Smooth muscle cell of the umbilical artery (primary cell): ENCODE measurements at places on chromosomes 7 and 10. TPM values are rescaled to one million over a fixed set of nuclear protein-coding genes. Genes with fewer than 3 reads are reported as not detected.

The FFAR4 gene
- not detected in 2 replicates for total RNA-seq

The CD36 gene
- 1.2 TPM in 2 replicates for total RNA-seq

The NPS gene
- total RNA-seq = not detected in 2 replicates

The PRKG1 gene
- 40.7 and 57.0 TPM in 2 replicates for total RNA-seq

The TMEM229A gene
- not detected in 2 replicates for total RNA-seq

The TAS2R41 gene
- total RNA-seq = 0.14 TPM in 1 of 2 replicates, not detected in the other

The SHTN1 gene
- 1.5 and 2.9 TPM in 2 replicates for total RNA-seq

The PTPRZ1 gene
- total RNA-seq = 0.65 TPM in 1 of 2 replicates, not detected in the other

The SLC13A1 gene
- not detected in 2 replicates for total RNA-seq

The AGMO gene
- total RNA-seq = under 0.01 and 0.05 TPM in 2 replicates
